ENCODE measurements at places on chromosomes 3 and 15.

DNA sequence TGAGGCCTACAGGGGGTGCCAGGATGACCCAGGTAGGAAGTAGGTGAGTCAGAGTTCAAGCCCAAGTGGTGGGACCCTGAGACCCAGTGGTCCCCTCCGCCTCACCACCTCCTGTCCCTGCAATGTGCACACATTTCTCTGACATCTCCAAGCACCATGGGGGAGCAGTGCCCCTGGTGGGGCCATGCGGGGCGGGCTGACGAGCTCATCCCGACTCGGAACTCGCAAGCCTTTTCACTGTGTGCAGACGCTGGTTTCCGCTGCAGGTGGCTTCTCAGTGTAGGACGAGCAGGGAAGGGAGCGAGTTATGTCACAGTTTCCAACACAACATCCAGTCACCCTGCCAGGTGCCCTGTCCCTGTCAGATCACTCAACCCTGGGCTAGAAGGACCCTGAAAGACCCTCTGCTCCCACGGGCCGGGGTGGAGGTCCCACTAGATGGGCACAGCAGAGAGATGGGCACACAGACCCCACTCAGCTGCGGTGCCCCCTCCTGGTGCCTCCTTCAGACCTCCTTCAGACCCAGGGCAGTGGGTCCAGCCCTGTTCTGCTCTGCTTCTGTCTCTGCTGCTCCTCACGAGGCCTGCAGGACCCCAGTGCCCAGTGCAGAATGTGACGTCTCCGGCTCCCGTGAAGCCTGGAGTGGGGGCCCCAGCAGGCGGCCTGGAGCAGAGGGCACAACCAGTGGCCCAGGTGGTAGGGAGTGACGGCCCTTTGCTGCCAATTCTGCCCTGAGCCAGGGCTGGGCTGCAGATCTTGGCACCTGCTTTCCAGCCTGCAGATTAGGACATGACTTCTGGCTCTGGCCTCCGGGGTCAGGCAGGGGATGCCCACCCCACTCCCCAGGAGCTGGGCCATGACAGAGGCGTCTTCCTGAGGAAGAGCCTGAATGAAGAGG is 102.0 kb upstream of the RPL32 start:
- no peak for DNase-seq

DNA sequence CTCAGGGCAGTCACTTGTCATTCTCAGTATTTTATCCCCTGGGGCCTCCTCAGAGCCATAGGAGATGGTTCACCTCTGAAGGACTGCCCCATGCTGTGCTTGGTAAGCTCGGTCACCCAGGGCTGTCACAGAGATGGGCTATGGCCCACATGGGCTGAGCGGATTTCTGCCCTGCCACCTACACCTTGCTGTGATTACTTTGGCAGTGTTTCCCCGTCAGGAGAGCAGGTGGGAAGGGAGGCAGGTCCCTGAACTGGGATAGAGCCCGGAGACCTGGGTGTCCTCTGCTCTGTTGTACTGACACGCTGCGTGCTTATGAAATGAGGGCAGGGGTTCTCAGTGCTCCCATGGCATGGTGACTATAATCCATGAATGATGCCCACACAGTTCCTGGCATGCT is 48.9 kb downstream of the APBA2 start:
- DNase-seq = no peak

DNA sequence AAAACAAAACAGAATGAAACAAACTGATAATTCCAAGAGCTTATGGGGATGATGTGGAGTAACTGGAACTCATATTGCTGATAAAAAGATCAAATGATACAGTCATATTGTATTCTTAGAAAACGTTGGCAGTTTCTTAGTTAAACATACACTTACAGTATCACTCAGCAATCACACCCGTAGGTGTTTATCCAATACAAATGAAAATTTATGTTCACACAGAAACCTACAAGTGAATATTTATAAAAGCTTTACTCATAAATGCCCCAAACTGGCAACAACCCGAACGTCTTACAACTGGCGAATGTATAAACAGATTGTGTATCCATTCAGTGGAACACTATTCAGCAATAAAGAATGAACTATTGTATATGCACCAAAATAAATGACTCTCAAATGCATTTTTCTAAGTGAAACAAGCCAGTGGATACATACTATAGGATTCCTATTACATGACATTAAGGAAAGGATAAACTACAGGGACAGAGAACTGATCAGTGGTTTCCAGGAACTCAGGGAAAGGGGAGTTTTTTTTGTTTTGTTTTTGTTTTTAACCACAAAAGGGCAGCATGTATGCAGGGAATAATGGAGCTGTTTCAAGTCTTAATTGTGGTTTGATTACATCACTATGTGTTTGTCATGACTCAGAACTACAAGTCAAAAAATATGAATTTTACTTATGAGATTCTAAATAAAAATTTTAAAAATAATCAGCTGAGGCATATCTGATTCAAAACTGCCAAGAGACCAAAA is 71.8 kb upstream of the NDUFB4 start:
- peak; percentile 53 for DNase-seq

GRCh38 chr3:46965151-46965550 is 11.4 kb downstream of the CCDC12 start:
- DNase-seq = no peak

DNA sequence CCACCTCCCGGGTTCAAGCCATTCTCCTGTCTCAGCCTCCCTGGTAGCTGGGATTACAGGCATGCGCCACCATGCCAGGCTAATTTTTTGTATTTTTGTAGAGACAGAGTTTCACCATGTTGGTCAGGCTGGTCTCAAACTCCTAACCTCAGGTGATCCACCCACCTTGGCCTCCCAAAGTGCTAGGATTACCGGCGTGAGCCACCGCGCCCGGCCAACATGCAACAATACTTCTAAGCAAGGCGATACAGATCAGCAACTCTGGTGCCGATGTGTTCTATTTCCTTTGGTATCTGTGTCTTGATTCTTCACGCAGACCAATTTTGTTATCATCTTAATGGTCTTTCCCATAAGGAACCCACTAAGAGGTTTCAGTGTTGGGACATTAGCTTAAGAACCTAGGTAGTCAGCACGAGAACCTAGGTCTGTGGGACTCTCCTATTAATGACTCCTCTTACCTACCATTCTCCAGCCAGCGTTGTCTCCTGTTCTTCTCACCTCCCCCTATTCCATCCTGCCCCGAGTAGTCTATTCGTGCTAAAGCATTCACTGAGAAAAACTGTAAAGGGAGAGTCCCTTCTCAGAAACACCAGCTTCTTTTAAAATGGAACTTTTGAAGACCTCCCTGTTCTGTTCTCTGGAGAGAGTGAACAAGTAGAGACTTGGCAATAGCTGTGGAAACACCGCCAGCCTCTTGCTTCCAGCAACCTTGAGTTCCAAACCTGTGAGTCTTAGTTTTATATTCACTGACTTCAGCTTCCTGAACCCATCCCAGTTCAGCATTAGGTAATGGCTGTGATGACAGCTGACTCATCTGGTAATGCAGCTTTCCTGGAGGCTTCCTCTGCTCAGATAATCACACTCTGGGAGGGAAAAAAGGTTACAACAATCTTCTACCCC is 61.2 kb downstream of the TSC22D2 start:
- peak; percentile 99 for DNase-seq

DNA sequence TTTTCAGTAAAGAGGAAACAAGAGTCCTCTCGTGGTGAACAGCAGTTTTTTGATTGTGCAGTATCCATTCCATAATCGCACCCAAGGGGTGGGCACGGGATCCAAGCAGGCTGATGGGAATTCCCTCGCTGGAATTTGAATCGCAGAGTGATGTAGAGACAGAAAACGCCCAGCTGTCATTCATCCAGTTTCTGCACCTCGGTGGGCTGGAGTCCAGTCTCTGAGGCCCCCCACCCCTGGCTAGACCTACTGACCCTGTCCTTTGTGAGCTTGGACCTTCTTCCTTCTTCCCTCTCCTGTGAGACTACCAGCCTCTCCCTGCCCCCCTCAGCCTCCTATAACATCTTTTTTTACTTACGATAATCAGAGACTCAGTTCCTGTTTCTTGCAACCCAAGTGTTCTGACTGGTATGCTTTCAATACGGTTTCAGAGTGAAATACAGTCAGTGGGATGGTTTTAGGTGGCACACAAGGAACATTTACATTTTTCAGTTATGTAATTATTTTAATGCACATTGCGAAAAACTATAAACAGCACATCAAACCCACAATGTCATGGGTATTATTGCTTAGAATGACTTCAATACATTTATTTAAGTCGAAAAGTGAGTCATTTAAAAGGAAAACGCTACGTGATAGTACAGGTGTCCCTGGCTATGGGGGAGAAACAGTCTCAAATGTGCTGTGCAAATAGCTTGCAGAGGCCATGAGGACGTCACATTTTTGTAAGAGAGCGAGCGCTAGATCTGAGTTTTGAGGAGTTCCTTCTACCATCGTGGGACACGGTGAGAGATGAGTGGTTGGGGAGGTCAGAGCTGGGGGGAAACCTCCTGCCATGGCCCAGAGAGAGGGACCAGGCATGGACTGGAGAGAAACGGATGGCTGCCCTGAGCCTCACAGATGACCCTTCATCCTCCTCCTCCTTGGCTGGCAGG is 37.5 kb upstream of the CHST2 start:
- no peak for DNase-seq

DNA sequence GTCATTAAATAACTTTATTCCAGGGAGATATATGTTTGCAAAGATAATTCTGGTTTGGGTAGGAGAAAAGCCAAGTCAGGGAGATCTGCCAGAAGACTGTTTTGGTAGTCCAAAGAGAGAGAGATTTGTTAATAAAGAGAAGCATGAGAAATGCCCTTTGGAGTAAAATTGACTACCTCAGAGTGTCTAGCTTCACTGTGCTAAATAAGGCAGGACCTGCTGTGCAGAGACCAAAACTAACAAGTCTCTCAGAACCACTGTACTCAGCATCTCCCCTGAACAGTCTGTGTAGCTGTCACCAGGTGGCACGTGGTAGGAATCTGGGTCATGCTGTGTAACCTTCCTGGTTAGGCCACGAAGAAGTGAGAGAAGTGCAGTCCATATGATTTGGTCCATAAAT is 31.6 kb upstream of the SLC35G2 start:
- DNase-seq = no peak

DNA sequence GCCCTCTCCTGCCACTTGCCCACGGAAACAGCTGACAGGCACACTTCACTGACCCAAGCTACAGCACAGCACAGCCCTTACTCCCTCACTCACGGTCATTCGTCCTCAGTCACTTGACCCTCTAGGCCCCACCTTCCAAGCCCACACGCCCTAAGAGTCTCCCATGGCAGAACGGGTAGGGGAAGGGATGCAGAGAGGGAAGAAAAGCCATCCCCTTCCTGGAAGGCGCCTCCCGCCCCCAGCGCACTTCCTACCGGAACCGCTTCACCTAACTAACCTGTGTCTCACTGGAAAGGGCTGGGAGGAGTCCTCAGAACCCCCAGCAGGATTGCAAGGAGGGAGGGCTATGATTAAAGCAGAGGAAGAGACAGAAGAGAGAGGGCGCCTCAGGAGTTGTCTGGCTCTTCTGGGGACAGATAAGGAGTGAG is 22.9 kb downstream of the EPHB3 start:
- DNase-seq = no peak

DNA sequence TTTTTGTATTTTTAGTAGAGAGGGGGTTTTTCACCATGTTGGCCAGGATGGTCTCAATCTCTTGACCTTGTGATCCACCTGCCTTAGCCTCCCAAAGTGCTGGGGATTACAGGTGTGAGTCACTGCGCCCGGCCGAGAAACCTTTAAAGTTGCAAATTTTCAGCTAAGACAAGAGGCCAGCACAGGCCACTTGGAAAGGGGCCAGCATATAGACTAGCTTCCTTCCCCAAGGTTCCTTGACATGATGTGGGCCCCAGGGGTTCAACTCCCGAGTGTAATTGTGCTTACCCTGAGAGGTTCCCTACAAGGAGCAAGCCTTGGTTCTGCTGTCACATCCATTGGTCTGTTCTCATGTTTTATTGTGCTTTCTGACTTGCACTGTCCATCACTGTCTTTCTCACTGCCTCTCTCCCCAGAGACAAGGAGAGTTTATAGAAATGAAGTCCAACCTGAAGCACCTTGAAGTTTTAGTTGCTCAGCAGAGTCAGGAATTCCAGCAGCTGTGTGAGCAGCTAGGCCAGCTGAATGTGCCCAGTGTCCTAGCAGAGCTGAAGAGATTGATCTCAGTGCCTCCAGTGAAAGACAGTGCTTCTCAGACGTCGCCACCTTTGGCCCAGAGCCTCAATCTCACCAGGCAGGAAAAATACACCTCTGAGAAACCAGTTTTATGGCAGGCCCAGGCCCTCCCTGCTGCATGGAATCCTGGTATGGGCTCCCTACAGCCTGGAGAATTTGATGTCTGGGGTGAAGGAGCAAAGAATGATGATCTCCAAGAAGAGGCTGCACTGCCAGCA is 21.1 kb downstream of the C3orf62 start:
- no peak for DNase-seq
